Tibial artery (tissue), 4 donors: ENCODE measurements at places on chromosomes 5 and 9.

GRCh38 chr5:112709416-112709815 is 28.3 kb upstream of the APC start:
- no peak for DNase-seq

DNA sequence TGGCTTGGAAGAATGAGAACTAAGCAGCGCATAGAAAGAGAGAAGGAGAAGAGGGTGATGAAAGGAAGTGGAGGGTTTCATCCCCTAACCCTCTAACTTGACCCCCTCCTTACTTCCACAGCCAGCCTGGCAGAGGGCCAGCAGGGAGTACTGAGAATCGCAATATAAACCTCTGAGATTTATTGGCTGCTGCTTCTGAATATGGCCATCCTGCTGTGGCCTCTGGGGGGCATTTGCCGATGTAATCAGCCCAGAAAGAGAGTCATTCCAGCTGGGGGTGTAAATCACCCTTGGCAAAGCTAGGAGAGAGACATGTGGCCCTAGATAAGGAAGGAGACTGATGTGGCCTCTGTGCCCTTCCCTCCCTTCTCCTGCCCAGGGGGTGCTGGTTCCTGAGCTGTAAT is 960 bp upstream of the GFRA3 start:
- no peak for DNase-seq

- DNase-seq = no peak
Measured at GRCh38 chr5:59099270-59099994, 516.6 kb downstream of the RAB3C start.

DNA sequence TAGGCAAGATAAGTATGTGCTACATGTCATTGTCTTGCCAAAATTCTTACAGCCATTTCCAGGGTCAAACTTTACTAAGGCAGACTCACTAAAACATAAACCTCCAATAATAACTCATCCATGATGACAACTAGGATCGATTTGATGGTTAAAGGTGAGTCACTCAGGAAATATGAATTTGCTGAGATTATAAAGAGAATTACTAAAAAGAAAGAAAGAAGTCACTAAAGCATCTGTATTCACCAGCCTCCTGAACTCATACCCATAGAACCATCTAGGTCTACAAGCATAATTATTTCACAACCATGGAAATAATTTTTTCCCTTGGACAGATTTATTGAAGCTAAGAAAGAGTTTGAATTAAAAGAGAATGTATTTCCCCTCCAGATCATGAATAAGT is 258.6 kb downstream of the TLE1 start:
- no peak for DNase-seq

DNA sequence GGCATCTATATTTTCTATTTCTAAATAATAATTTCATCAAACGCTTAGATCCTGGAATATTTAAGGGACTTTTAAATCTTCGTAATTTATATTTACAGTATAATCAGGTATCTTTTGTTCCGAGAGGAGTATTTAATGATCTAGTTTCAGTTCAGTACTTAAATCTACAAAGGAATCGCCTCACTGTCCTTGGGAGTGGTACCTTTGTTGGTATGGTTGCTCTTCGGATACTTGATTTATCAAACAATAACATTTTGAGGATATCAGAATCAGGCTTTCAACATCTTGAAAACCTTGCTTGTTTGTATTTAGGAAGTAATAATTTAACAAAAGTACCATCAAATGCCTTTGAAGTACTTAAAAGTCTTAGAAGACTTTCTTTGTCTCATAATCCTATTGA is 1.1 kb downstream of the LRRC70 start:
- DNase-seq = no peak

DNA sequence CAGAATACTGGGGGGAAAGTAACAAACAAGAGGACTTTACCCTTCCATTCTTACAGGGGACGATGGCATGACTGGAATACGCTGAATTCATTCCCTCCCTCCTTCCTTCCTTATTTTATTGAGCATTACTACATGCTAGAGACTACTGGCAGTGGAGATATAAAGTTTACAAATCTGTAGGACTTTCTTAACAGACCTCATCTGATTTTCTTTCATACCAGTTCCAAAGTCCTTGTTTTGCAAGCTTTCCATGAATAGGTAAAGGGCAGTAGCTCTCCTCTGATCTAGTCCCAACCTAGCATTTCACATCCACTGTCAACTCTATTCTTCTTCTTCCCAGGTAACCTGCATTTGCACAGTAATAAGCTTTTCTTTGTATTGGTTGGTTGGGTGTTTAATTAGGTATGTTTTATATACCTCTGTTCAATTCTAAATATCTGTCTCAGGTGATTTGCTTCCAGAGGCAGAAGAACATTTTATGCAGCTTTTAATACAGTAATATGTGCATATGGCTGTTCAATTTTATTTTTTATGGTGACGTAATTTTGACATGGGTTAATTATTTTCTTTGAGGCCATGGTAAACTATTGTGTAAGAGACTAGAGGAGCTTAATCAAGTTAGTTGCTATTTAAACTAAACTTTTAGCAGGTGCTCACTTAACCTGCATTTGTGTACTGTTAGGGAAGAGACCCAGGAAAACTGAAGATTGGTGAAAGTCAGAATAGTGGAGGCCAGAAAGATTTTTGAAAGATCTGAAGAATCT is 150.9 kb downstream of the ARHGAP26 start:
- DNase-seq = no peak

- no peak for DNase-seq
Measured at GRCh38 chr5:79575996-79576395, 36.2 kb upstream of the TENT2 start.

GRCh38 chr5:156350256-156350655 is 23.3 kb downstream of the SGCD start:
- DNase-seq = no peak
